A549 (cell line): ENCODE measurements at places on chromosomes 4 and X.

DNA sequence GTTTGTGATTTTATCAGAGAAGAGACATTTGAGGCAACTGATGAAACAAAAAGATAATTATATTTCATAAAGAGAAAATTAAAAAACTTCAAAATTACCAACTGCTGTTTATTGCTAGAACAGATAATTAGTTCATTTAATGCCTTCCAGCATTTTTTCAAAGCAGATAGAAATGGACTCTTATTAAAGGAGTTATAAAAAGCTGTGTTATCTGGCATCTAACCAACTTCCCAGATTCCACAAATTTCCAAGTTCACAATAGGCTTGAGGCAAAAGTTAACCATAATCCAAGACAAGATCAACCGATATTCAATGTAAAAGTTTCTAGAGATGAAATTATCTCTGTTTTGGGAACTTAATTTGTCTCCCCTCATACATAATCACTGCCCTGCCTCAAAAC, 152.4 kb downstream of the TSPAN5 start:
- no peak for DNase-seq

GRCh38 chr4:108013955-108014354, 24.3 kb downstream of the HADH start:
- no peak for DNase-seq

GRCh38 chr4:80202741-80203553, 5.6 kb downstream of the PRDM8 start:
- no peak for DNase-seq

- DNase-seq = no peak
Measured at GRCh38 chrX:48789366-48790220, 3.2 kb downstream of the GATA1 start.

- DNase-seq = no peak
Measured at GRCh38 chr4:2866891-2867290, 23.2 kb downstream of the ADD1 start.
